ENCODE measurements at places on chromosomes 12 and 14.

- DNase-seq: no peak
Measured at GRCh38 chr12:44224399-44225148, 388.7 kb downstream of the TMEM117 start.

DNA sequence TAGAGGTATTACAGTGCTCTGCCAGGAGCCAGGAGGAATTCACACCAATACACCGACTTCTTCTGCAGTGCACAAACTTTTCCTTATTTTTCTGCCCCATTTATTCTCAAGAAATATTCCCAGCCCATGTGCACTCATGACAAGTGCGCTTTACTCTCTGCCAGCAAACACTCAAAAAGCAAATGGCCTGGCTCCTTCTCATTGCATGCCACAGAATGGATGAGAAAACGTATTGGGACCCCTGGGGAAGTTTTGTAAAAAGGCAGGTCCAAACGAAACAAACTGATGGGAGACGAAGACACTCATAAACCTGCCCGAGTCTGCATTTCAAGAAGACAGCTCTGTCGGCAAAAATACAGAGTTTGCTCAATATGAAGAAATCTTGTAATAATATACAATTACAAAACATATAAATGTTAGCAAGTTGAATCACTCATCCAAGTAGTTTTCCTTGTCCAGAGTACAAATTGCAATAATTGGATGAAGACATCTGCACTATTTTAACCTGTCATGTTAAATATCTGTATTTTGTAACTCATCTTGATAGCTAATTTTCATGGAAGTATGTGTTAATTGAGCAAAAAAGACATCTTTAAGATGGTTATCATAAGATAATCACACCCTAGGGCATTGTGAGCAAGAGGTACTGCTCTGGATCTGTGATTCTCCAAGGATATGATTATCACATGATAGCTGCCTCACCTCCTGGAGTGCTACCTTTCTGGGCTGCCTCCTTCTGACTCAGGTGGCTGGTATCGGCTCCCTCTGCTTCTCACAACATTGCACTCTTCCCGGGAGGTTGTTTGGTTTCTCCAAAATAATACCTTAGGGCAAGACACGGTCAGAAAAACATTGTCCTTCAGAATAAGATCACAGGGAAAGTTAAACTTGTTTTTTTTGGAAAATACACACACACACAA, 260.8 kb upstream of the G2E3 start:
- DNase-seq: no peak

DNA sequence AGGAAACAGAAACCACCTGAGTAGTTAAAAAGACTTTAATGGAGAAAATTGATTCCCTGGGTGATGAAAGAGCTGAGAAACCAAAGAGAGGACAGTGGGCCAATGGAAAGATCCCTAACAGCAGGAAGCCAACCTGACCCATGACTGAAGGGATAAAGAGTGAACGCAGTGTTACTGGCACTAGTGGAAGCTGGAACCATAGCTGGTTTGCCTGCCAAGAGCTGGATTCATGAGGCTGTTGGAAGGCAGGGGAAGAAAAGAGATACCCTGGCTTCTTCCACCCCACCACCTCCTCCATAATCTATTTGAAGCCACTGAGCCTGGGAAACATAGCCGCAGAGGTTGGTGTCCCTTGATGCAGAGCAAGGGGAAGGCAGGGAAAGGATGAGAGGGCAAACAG, 125.5 kb upstream of the PRKD1 start:
- DNase-seq: no peak

GRCh38 chr12:15873556-15873955, 8.6 kb upstream of the STRAP start:
- no peak for DNase-seq

DNA sequence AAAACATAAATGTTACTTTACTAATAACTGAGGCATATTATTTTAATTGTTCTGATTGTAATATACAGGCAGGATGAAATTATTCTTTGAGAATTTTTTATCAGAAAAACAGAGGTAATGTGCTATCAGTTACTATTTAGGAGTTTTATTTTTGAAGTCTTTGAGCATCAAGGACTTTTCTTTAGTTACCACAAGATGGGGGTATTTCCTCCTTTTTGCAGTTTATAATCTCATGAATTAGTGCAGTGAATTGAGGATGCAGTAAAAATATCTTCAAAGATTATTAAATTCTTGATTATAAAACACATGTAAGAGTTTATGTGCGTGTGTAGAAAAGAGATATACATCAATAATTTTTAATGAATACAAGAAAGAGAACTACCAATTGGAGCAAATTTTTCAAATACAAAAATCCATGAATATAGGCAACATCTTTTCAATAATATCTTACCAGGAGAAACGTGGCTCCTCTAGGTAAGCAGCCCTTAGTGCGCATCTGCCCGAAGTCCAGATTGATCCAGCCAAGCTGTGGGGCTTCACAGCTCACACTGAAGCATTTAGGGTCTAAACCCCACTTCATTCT, 71.6 kb downstream of the ERGIC2 start:
- DNase-seq: no peak

- DNase-seq: no peak
Measured at GRCh38 chr14:21084998-21085853, 13.2 kb downstream of the ZNF219 start.

GRCh38 chr12:130127532-130127911, 34.7 kb upstream of the FZD10 start:
- DNase-seq: peak; percentile 64

DNA sequence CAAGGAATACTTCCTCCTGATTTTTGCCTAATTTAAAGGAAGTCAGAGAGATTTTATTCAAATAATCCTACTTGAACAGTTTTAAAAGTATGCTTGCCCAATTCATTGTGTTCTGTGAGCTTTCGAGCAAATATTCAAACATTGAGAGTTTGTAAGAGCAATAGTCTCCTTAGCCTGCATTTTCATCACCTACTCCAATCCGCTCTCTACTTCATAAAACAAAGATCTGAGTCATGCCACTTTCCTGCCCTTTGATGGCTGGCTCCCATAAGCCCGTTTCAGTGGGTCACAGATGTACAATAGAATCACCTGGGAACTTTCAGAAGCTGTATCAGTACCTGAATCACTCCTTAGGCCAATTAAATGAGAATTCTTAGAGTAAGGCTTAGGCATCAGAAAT, 319.2 kb downstream of the PDZRN4 start:
- DNase-seq: no peak

- DNase-seq: no peak
Measured at GRCh38 chr14:78170203-78170602, at the start of gene NRXN3. TSS of gene NRXN3 (plus strand) at chr14:78170373. CDS start at chr14:78243094, 72,721 bp downstream.

DNA sequence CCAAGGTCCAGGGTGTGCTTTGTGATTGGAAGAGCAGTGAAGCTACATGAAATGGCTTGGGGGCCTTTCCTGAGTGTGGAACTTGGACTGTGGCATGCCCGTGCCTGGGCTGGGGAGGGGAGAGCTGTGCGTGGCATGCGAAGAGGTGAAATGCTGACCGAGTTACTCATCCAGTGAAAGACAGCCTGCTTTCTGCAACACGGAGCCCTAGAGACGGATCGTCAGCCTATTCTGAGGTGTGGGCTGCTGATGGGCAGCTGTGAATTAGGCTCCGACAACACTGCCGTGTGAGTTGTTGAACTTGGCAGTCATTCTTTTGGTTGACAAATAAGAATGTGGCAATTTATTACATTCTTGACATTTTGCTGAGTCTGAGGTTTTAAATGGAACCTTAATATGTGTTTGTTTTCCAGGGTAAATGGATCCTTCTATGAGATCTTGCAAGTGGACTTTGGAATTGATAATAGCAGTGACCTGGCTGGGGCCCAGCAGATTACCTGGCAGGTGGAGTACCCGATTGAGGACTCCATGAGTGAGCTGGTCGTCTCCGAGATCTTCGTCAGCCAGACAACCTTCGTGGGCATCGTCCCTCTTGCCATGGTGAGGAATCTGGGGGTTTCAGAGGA, 453.9 kb downstream of the AACS start:
- DNase-seq: peak; percentile 48

GRCh38 chr12:58487678-58488161, 432.6 kb downstream of the LRIG3 start:
- no peak for DNase-seq

- no peak for DNase-seq
Measured at GRCh38 chr14:105993814-105994213, 467.4 kb downstream of the TMEM121 start.

DNA sequence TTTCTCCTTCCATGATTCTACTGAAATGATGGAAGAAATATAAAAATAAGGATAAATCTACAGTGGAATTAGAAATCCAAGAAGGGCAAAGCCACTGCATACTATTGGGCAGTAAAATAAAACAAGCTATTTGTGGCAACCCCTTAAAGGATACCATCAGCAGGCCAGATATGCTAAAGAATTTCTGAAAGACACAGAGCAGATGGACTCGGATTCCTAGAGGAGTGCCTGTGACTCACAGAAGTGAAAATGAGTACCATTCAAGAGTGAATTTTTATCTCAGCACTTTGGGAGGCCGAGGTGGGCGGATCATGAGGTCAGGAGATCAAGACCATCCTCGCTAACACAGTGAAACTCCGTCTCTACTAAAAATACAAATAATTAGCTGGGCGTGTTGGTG, 318.1 kb downstream of the LRIG3 start:
- DNase-seq: no peak

DNA sequence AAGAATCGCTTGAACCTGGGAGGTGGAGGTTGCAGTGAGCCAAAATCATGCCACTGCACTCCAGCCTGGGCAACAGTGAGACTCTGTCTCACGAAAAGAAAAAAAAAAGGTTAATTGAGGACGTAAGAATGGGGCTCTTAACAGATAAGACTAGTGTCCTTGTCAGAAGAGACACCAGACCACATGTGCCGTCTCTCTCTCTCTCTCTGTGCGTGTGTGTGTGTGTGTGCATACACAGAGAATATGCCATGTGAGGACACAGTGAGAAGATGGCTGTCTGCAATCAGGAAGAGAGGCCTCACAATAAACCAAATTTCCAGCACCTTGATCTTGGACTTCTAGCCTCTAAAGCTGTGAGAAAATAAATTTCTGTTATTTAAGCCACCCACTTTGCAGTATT, 11.7 kb upstream of the ERC1 start:
- no peak for DNase-seq

DNA sequence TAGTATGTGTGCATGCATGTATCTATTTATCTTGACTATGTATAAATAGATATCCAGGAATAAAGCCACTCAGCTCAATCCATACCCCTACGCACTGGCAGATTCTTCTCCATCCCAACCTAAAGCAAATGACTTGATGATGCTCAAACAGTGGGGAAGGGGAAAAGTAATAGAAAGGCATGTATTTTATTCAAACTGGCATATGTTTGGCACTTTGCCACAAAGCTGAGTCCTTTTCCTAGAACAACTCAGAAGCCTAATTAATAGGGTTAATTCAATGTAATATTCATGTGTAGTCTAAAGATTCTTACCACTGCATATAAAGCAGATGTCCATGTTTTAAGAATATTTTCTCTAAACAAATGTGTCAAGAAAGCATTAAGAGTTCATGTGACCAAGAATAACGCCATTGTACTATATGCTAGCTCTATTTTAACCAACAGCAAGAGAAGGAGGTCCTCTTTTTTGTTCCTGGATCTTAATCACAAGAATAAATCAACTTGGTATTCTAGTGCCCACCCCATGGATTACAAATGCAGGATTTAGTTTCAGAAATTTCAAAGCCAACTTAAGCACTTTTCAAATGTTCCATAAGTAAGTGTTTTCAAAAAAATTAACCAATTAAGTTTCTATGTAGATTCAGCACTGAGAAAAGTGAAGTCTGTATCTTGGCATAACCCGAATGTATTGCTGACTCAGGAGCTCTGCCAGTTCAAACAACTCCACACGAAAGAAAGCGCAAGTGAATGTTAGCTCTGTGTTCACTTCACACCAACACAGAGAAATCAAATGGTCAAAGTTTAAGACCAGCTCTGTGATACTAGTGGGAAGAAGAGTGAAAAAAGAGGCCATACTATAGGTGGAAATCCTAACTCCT, 233.6 kb downstream of the MED13L start:
- DNase-seq: no peak

DNA sequence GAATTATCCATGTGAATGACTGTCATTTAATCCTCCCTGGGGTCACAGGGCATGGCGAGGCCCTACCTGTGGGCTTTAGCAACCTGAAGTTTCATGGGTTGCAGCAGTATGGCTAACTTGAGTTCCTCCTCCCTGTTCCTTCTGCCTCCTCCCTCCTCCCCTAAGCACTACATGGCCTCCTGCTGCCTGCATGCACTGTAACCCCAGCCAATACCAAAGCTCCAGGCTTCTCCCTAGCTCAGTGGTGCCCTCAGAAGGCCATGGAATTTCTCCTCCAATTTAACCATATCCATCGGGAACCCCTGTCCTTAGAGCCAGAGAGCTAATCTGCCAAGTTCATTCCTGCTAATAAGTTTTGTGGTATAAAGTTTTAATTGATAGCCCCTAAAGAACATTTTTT, 95.1 kb downstream of the NT5DC3 start:
- DNase-seq: no peak

DNA sequence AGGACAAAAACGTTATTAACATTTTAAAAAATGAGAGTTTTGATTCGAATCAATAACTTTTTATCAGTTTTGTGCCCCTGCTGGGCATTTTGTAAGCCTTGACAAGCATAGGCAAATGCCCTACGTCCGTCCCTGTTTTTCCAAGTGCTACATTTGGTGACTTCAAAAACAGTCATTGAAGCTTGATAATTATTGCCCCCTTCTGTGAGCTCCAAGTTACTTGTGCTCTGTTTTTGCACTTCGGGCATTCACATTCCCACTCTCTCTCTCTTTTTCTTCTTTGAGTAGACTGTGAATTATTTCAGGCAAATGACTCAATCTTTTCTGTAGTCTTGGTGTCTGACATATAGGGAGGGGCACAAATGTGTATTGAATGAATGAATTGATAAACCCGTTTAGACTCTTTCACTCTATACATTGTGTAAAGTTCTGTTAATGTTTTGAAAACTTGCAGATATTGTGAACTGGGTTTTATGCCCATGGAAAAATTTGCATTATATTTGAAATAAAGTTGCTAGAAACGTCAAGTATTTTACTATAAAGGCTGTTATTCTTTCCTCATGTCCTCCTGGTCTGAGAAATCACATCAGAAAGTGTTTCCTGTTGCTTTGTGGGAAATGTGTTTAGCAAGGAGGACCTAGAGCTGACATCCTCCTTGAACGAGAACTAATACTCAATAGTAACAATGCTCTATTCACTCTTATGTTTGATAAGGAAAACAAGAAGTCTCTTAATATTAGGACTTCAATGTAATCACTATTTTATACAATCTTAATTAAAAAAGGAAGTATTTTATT, 1.4 kb downstream of the APAF1 start:
- no peak for DNase-seq

DNA sequence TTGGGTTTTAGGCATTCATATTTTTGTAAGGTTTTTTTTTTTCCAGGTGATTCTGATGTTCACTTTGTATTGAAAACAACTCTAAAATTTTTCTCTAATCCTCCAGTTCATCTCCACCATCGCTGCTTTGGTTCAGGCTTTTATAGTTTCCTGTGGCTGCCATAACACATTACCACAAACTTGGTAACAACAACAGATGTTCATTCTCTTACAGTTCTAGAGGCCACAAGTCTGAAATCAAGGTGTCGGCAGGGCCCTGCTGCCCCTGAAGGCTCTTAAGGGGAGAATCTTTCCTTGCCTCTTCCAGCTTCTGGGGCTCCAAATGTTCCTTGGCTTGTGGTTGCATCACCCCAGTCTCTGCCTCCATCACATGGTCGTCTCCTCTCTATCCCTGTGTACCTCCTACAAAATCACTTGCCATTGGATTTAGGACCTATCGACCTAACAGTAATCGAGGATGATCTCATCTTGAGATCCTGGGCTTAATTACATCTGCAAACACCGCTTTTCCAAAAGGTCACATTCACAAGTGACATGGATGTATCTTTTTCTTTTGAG, 55.2 kb downstream of the PELI2 start:
- DNase-seq: no peak
